Upper lobe of right lung (tissue), 1 donor: ENCODE measurements at places on chromosomes 1 and 21. TPM values are rescaled to one million over a fixed set of nuclear protein-coding genes. Genes with fewer than 3 reads are reported as not detected.

DNA sequence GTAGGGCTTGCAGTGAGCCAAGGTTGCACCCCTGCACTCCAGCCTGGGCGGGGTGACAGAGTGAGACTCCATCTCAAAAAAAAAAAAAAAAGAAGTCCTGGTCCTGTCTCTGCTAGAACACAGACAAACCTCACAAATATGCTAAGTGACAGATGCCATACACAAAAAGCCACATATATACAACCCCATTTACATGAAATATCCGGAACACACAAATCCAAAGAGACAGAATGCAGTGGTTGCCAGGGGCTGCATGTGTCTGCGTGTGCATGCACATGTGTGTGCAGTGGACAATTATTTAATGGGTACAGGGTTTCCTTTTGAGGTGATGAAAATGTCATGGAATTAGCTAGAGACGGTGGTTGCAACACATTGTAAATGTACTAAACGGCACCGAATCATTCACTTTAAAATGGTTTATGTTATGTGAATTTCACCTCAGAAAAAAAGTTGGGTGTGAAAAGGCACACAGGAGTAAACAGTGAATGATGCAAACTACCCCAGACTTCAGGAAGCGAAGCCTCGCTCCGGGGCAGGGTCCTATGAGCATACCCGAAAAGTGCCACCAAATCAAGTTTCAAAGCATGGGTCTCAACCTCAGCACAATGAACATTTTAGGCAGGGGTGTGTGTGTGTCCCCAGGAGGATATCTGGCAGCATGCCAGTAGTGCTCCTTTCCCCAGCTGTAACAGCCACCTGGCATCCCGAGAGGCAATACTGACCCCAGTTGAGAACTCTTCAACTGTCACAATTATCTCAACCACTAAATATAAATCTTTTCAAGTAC lies 48.3 kb downstream of the GNB1 start:
- DNase-seq, result no peak
- H3K4me3 ChIP-seq, result no peak overlapping the region
- no peak overlapping the region for H3K27ac ChIP-seq
- peaks cover 4% of the 10 kb centered on the region for H3K36me3 ChIP-seq
- H3K27me3 ChIP-seq, result no peaks in the 10 kb centered on the region

- peaks cover 6% of the 10 kb centered on the region for H3K4me1 ChIP-seq
- no peak overlapping the region for H3K27ac ChIP-seq
- no peaks in the 10 kb centered on the region for H3K36me3 ChIP-seq
- DNase-seq, result no peak
Observed at GRCh38 chr1:58845942-58846341, 62.1 kb upstream of the JUN start.

The LEFTY1 gene
- total RNA-seq, result 0.35 TPM

The BLACAT1 gene
- 0.84 TPM for total RNA-seq

The IGSF5 gene
- not detected for total RNA-seq
